ENCODE measurements at places on chromosomes 2 and 18. TPM values are rescaled to one million over a fixed set of nuclear protein-coding genes. Genes with fewer than 3 reads are reported as not detected.

GRCh38 chr2:203498161-203498560 is 36.9 kb downstream of the RAPH1 start:
- H3K27ac ChIP-seq, result peak overlapping the region; percentile 36
- H3K36me3 ChIP-seq, result no peaks in the 10 kb centered on the region
- H3K4me1 ChIP-seq, result no peaks in the 10 kb centered on the region
- H3K4me3 ChIP-seq, result no peak overlapping the region
- no peak for DNase-seq

- no peaks in the 10 kb centered on the region for H3K27me3 ChIP-seq
- H3K4me1 ChIP-seq, result peaks cover 47% of the 10 kb centered on the region
- DNase-seq, result no peak
- H3K27ac ChIP-seq, result peak overlapping the region; percentile 100
- H3K4me3 ChIP-seq, result peak overlapping the region; percentile 95
These were observed 559 bp downstream of the MYL12A start for GRCh38 chr18:3248062-3248657.

DNA sequence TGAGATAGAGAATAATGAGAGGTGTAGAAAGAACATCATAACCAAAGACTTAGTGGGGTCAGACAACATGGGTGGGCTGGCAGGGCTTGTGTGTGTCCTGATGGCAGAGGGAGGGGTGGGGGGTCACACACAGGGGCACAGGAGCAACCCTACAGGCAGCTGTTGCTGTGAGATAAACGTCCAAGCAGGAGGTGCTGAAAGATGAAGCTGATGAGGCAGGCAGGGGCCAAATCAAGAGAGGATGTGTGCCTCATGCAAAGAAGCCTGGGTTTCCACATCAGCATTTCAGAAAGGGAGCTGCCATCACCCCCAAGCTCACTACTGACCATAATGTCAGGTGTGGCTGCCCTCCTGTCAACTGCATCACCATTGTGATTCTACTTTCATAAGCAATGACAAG is 16.0 kb upstream of the SKA1 start:
- H3K27me3 ChIP-seq, result no peaks in the 10 kb centered on the region
- no peak overlapping the region for H3K4me3 ChIP-seq
- H3K36me3 ChIP-seq, result no peaks in the 10 kb centered on the region
- H3K27ac ChIP-seq, result no peak overlapping the region

DNA sequence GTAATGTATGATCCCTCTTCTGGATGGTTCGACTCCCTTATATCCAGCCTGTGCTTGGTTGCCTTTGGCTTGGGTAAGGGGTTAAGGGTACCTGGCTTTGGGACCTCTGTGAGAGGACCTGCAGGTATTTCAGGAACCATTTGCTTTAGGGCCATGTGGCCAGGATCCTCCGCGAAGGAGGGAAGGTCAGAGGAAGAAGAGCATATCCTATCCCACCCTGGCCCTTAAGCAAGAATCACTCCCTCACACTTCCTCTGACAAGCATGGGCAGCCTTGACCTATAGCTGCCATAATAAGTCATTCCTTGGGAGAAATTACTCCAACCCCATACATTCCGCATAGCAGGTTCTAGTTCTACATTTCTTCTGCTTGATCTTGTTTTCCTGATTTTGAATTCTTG is 59.1 kb upstream of the TXNDC2 start:
- no peaks in the 10 kb centered on the region for H3K36me3 ChIP-seq
- H3K27me3 ChIP-seq, result no peaks in the 10 kb centered on the region
- peak overlapping the region; percentile 69 for H3K27ac ChIP-seq
- no peaks in the 10 kb centered on the region for H3K4me1 ChIP-seq
- no peak overlapping the region for H3K4me3 ChIP-seq

DNA sequence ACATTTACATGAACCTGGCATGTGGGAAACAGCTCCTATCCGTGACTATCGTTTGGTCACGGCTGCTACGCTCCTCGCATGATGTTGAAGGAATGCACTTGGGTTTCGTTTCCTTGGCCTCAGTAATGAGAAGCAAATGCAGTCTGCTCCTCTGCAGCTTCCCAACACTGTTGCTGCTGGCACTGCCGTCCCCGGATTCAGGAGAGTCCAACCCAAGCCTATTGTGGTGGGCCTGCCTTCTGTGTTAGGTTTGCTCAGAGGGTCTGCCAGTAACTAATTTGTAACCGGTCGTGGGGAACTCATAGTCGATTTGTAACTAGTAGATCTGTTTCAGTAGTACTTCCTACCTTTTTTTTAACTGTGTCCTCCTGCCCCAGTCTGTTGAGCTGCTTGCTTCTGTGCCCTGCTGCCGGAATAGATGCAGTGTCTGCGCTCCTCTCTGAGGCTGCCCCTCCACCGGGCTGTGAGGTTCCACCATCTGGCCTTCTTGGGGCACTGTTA is 58.4 kb downstream of the WDSUB1 start:
- H3K4me1 ChIP-seq, result no peaks in the 10 kb centered on the region
- H3K4me3 ChIP-seq, result no peak overlapping the region
- H3K36me3 ChIP-seq, result peaks cover 40% of the 10 kb centered on the region
- DNase-seq, result no peak

- no peaks in the 10 kb centered on the region for H3K4me1 ChIP-seq
- no peaks in the 10 kb centered on the region for H3K36me3 ChIP-seq
- H3K27ac ChIP-seq, result no peak overlapping the region
These were observed 2.1 kb upstream of the CXCR1 start for GRCh38 chr2:218168635-218169462.

- H3K36me3 ChIP-seq, result no peaks in the 10 kb centered on the region
- no peak for DNase-seq
- H3K27me3 ChIP-seq, result no peaks in the 10 kb centered on the region
- H3K4me3 ChIP-seq, result no peak overlapping the region
These were observed 476.4 kb upstream of the SPHKAP start for GRCh38 chr2:228657807-228658402.

- H3K27me3 ChIP-seq, result no peaks in the 10 kb centered on the region
- DNase-seq, result no peak
- no peaks in the 10 kb centered on the region for H3K36me3 ChIP-seq
- H3K4me3 ChIP-seq, result no peak overlapping the region
- H3K27ac ChIP-seq, result no peak overlapping the region
These were observed 86.7 kb upstream of the TMEM18 start for GRCh38 chr2:763766-764525.

GRCh38 chr18:3906116-3906750 is 456.3 kb downstream of the TGIF1 start:
- no peaks in the 10 kb centered on the region for H3K27me3 ChIP-seq
- H3K4me1 ChIP-seq, result no peaks in the 10 kb centered on the region
- H3K27ac ChIP-seq, result no peak overlapping the region

The GPR155 gene
- total RNA-seq, result 7.4 TPM

The ADD2 gene
- 0.14 TPM for total RNA-seq

The SIX3 gene
- total RNA-seq, result not detected
